ENCODE measurements at places on chromosomes 3 and 15. TPM values are rescaled to one million over a fixed set of nuclear protein-coding genes. Genes with fewer than 3 reads are reported as not detected.

DAPK2 gene
- 1.5 TPM for total RNA-seq

KBTBD8 gene
- total RNA-seq = 0.80 TPM

DNA sequence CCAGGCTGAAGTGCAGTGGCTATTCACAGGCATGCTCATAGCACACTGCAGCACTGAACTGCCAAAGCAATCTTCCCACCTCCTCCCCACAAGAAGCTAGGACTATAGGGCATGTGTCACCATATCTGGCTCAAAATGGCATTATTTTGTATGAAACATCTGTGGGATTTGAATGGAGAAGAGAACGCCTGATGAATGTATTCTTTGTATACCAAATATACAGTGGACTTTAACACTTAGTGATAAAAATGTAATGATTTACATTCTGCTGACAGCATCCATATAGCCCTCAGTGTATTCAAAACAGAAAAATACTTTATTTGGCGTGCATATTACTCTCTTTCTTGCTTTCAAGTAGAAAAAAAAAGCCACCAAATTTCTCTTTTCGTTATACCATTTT, 257.8 kb downstream of the FOXP1 start:
- no peak for DNase-seq
- no peak overlapping the region for H3K27ac ChIP-seq
- no peaks in the 10 kb centered on the region for H3K27me3 ChIP-seq

DNA sequence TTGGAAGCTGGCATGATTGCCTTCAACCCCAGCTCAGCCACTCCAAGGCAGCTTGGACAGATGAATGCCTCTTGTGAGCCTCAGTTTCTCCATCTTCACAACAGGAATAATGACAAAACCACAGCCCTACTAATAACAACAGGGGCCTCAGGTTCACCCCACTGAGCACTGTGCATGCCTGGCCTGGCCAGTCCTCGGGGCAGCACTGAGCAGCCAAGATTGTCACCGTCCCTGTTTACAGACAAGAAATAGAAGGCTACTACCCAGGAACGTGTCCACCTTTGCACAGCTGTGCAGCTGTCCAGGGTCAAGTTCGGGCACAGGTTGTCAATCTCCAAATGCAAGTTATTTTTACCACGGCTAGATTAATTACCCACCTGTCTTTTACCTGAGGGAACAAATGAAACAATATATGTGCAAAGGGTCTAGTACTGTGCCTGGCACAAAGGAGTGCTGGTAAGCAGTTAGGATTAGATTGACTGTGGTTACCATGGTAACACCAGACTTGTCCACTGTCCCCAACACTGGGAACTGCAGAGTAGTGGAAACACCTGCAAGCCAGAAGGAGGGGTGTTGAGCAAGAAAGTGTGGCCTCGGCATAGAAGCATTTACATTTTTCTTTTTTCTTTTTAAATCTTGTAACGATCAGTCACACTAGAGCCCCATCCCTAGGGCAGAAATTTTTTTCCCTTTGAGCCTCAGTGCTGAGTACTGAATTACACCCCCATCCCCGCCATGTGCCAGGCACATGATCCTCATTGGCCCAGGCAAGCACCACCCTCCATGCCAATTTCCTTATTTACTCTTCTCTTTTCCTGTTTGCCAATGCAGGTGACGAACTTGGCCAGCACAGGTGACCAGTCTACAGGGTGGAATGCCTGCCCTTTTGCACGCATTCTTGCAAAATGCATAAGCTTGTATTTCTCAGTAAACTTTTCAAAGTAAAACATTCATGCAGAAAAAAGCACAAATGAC, 66.3 kb upstream of the SLC6A6 start:
- no peaks in the 10 kb centered on the region for H3K27me3 ChIP-seq
- no peak overlapping the region for H3K27ac ChIP-seq
- H3K4me3 ChIP-seq = no peak overlapping the region
- no peaks in the 10 kb centered on the region for H3K4me1 ChIP-seq

GRCh38 chr3:105730801-105731354, 137.9 kb downstream of the CBLB start:
- no peaks in the 10 kb centered on the region for H3K27me3 ChIP-seq
- no peaks in the 10 kb centered on the region for H3K36me3 ChIP-seq
- H3K27ac ChIP-seq = no peak overlapping the region

DNA sequence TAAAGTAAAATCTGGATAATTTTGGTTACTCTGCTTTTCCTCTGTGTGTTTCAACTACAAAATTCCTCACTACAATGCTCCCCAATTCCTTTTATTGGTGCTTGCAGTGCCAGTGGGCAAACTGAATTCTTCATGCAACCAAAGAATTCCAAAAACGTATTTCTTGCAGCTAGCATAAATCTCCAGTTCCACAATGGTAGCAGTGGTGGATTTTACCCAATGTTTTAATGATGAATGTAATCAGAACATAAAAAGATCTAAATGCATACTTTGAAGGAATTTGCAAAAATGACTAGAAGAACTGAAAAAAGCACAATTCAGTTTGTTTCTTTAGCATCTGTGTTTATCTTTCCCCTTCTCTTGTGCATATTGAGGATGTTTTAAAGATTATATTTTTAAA, 359.6 kb upstream of the TPRG1 start:
- H3K4me3 ChIP-seq = no peak overlapping the region
- no peaks in the 10 kb centered on the region for H3K36me3 ChIP-seq
- DNase-seq = no peak
- H3K27me3 ChIP-seq = no peaks in the 10 kb centered on the region
- no peak overlapping the region for H3K27ac ChIP-seq
- no peaks in the 10 kb centered on the region for H3K4me1 ChIP-seq

GABRG3 gene
- total RNA-seq = not detected

ITIH1 gene
- 447 TPM for total RNA-seq

DNA sequence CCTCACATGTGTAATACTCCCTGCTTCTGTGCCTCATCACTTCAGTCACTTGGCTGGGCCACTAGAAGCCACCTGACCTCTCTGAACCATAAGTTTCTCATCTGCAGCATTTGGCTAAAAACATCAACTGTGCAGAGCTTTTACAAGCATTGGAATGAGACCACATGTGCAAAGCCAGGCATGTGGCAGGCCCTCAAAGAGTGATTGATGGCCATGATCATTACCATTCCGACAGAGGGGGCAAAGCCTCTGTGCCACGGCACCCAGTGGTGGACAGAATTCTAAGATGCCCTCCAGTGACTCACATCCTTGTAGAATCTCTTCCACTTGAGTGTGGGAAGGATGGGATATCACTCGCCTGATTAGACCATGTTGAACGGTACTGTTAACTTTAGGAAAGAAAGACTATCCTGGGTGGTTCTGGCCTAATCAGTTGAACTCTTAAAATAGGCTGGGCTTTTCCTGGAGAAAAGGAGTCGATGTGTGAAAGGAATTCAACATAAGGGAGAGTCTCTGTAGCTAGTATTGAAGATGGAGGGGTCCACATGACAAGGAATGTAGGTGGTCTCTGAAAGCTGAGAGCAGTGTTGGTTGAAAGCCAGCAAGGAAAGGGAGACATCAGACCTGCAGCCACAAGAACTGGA, 13.5 kb downstream of the CDCP1 start:
- no peak for DNase-seq
- no peak overlapping the region for H3K27ac ChIP-seq
- H3K4me3 ChIP-seq = no peak overlapping the region
- no peaks in the 10 kb centered on the region for H3K4me1 ChIP-seq
- no peaks in the 10 kb centered on the region for H3K27me3 ChIP-seq

GOLGA8G gene
- total RNA-seq = not detected

DNA sequence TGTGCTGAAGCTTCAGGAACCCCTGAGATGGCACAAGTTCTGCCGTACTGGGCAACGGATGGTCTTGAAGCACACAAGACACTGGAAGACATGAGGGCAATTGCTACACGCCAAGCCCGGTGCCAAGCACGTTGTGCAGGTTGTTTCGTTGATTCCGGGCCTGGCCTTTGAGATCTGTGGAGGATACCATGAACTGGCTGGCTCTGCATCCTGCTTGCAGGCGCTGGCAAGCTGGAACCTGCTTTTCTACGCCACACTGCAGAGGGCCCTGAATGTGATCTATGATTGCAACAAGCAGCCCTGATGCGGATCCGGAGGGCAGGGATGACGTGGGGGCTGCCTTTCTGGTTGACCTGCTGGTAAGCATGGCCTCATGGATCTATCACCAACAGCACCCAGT, 262.5 kb upstream of the ATP10A start:
- no peak for DNase-seq
- H3K4me3 ChIP-seq = no peak overlapping the region
- H3K4me1 ChIP-seq = no peaks in the 10 kb centered on the region
- H3K36me3 ChIP-seq = no peaks in the 10 kb centered on the region
- H3K27me3 ChIP-seq = no peaks in the 10 kb centered on the region

ERICH6 gene
- total RNA-seq = not detected

CCR9 gene
- not detected for total RNA-seq

FILIP1L gene
- total RNA-seq = 10.8 TPM

ZNF717 gene
- total RNA-seq = 8.0 TPM

GRCh38 chr3:168088106-168088720, 7.5 kb downstream of the GOLIM4 start:
- H3K27me3 ChIP-seq = no peaks in the 10 kb centered on the region
- no peak overlapping the region for H3K27ac ChIP-seq

LDHAL6B gene
- total RNA-seq = not detected

B3GNT5 gene
- 1.2 TPM for total RNA-seq

TTLL13 gene
- 0.46 TPM for total RNA-seq

DNA sequence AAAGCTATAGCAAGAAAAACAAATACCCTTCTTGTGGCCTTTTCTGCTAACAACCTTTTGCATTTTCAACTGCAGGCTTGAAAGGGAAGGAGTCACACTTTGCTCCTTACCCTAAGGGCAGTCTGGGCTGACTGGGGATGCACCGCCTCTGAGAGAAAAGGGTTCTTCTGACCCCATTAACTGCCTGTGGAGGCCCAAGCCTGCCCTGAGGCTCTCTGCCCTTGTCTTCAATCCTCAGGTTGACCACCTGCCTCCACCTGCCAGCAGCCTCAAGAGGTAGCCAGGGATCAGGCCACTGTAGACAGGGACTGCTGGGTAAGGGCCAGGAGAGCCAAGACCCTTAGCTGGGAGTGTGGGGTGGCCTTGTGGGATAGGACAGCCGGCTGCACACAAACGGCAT, 93.8 kb downstream of the SQOR start:
- no peaks in the 10 kb centered on the region for H3K4me1 ChIP-seq
- H3K27ac ChIP-seq = no peak overlapping the region
- H3K36me3 ChIP-seq = no peaks in the 10 kb centered on the region
- no peaks in the 10 kb centered on the region for H3K27me3 ChIP-seq

ETFA gene
- total RNA-seq = 271 TPM

CEP19 gene
- total RNA-seq = 0.46 TPM

PP2D1 gene
- not detected for total RNA-seq

GRCh38 chr3:146065573-146066006, 95.4 kb downstream of the PLOD2 start:
- H3K4me1 ChIP-seq = no peaks in the 10 kb centered on the region
- H3K27ac ChIP-seq = no peak overlapping the region
- H3K4me3 ChIP-seq = no peak overlapping the region
- no peaks in the 10 kb centered on the region for H3K36me3 ChIP-seq
- DNase-seq = no peak

GRCh38 chr15:72065801-72066200, 52.1 kb downstream of the MYO9A start:
- H3K27me3 ChIP-seq = no peaks in the 10 kb centered on the region
- H3K27ac ChIP-seq = no peak overlapping the region
- H3K4me3 ChIP-seq = no peak overlapping the region
- no peaks in the 10 kb centered on the region for H3K36me3 ChIP-seq
- no peak for DNase-seq

DNA sequence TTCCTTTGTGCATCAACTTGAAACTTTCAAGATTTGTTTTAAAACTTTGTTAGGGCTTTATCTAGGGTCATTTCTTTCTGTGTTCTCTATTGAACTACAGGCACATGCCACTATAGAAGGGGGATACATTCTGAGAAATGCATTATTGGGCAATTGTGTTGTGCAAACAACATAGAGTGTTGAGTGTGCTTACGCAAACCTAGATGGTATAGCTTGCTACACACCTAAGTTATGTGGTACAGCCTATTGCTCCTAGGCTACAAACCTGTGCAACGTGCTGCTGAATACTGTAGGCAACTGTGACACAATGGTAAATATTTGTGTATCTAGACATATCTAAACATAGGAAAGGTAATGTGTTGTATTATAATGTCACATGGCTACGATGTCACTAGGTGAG, 33.0 kb upstream of the KLF13 start:
- H3K36me3 ChIP-seq = no peaks in the 10 kb centered on the region
- H3K4me1 ChIP-seq = no peaks in the 10 kb centered on the region
- H3K27ac ChIP-seq = no peak overlapping the region
- no peak overlapping the region for H3K4me3 ChIP-seq

- no peak overlapping the region for H3K27ac ChIP-seq
- no peaks in the 10 kb centered on the region for H3K27me3 ChIP-seq
- no peak for DNase-seq
These were observed 302.0 kb downstream of the ZBBX start for GRCh38 chr3:167078070-167078622.

GRCh38 chr3:191339316-191339917, 9.1 kb upstream of the UTS2B start:
- peaks cover 54% of the 10 kb centered on the region for H3K4me1 ChIP-seq
- H3K36me3 ChIP-seq = no peaks in the 10 kb centered on the region
- H3K4me3 ChIP-seq = no peak overlapping the region
- H3K27me3 ChIP-seq = no peaks in the 10 kb centered on the region

GRCh38 chr3:154217671-154218070, 96.5 kb downstream of the ARHGEF26 start:
- no peaks in the 10 kb centered on the region for H3K4me1 ChIP-seq
- H3K4me3 ChIP-seq = no peak overlapping the region
- peaks cover 2% of the 10 kb centered on the region for H3K36me3 ChIP-seq
- no peaks in the 10 kb centered on the region for H3K27me3 ChIP-seq

ONECUT1 gene
- total RNA-seq = 45.2 TPM

- H3K27me3 ChIP-seq = no peaks in the 10 kb centered on the region
- no peak for DNase-seq
- H3K27ac ChIP-seq = no peak overlapping the region
- no peak overlapping the region for H3K4me3 ChIP-seq
- H3K36me3 ChIP-seq = no peaks in the 10 kb centered on the region
These were observed 120.7 kb upstream of the GALNT15 start for GRCh38 chr3:16053794-16054193.

DNA sequence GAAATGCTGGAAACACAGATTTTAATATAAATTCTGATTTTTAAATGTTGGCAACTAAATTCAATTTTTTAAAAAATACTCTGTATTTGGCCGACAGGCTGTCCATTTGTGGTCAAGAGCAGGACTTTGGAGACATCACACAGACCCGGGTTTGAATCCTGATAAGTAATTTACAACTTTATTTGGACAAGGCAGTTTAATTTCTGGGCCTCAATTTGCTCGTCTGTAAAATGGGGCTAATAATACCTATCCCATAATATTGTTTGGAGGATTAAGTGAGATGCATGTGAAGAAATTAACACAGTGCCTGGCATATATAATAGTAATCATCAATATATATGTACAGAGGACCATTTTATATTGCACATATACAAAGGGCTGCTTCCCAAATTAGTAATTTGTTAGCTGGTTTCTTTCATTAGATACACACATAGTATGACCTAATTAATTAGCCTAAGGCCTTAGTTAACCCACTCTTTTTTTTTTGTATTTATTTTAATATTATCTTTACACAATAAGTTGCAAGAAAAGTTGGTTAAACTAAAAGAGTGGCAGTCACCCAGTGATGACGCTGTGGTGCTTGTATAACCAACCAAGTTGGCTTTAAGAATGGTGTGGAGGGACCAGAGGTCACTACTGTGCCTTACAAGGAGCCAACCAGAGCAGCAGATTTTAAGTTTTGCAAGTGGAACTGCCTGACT, 665 bp downstream of the PIGB start:
- H3K27ac ChIP-seq = peak overlapping the region; percentile 93
- no peak for DNase-seq
- no peaks in the 10 kb centered on the region for H3K27me3 ChIP-seq
- H3K4me1 ChIP-seq = no peaks in the 10 kb centered on the region
- no peaks in the 10 kb centered on the region for H3K36me3 ChIP-seq
